Frontal cortex (tissue), 4 donors: ENCODE measurements at places on chromosomes 1 and 21.
A peak's percentile ranks its signal among the peaks of the same experiment; 100 is the strongest.

DNA sequence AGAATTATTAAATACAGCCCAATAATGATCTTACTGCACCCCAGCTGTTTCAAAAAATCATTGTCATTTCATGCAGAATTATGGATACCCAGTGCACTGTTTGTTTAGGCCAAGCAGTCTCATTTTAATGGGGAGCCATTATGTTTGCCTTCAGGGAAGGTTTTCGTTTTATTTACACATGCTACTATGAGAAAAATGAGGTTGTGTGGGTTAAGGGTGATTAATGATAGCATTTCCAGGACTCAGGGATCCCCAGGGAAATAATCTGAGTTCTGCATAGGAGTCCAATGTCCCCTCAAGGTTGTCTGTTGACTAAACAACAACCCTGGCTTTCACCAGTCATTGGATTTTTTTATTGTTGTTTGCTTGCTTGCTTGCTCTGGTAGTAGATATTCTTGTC lies 71.0 kb upstream of the ZP4 start:
- DNase-seq = no peak

- DNase-seq = peak; percentile 17
Measured at GRCh38 chr1:205661429-205662134, 18.7 kb downstream of the SLC45A3 start.

- peak; percentile 58 for DNase-seq
Measured at GRCh38 chr1:156726549-156727226, 1.6 kb upstream of the METTL25B start.

DNA sequence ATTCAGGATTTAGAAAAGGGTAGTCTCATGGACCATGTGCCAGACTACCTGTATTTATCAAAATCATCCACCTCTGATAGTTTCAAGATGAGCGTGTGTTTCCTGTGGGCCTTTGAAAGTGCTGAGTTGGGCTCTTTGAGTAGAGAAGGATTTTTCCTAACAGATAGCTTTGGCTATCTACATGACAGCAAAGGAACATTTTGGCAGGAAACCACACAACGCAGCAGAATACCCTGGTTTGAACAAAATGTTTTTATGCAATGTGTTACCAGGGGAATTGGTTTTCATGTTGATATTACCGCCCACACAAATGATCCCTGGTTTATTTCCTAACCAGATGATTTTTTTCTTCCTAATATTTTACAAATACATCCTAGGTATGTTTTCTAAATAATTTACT lies 431.4 kb downstream of the NEGR1 start:
- no peak for DNase-seq

- no peak for DNase-seq
Measured at GRCh38 chr1:155974208-155975115, 3.9 kb downstream of the ARHGEF2 start.

DNA sequence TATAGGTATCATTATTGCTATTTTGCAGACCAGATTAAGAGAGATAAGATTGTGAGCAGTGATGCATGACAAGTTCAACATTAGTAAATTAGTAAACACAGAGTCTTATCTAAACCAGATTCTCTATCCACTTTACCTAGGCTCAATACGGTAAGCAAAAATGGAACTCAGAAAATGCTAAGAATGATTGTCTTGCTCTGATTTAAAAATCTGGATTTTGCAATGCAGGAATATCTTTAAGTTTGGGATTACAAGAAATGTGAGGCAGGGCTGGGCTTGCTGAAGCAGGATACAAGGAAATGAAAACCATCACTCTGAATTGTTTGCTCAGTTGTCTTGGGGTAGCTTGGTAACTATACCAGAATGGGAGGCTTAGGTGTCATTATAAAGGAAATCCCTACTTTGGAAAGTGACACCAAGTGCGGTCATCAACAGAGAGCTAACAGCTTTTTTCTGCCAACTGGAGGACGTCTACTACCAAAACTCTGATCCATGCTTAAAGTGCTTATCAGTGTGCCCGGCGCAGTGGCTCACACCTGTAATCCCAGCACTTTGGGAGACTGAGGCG lies 332.7 kb upstream of the RUNX1 start:
- DNase-seq = no peak

DNA sequence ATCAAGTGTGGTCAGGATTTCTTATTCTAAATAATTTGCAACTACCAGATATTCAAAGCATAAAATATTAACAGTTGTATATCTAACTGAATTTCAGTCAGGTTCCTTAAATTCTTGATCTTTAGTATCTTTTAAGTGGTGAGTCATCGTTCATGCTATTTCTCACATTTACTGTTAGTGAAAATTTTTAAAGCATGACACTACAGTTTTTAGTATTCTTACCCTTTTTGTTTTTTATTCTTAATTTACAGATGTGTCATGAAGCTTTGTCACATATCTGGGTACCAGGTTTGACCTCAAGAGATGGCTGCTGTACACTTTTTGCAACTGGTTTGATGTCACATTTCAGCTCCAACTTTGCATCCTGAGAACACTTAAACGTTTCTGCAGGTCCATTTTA lies 12.7 kb downstream of the AKIRIN1 start:
- DNase-seq = no peak

GRCh38 chr1:22651941-22652856 lies 837 bp upstream of the C1QB start:
- DNase-seq = no peak

- DNase-seq = peak; percentile 51
Measured at GRCh38 chr1:157505481-157506272, 46.6 kb downstream of the FCRL5 start.

- no peak for DNase-seq
Measured at GRCh38 chr1:41622402-41622801, 137.9 kb upstream of the EDN2 start.
